Caudate nucleus (tissue), 63 donors: ENCODE measurements at places on chromosomes 13 and 19.

DNA sequence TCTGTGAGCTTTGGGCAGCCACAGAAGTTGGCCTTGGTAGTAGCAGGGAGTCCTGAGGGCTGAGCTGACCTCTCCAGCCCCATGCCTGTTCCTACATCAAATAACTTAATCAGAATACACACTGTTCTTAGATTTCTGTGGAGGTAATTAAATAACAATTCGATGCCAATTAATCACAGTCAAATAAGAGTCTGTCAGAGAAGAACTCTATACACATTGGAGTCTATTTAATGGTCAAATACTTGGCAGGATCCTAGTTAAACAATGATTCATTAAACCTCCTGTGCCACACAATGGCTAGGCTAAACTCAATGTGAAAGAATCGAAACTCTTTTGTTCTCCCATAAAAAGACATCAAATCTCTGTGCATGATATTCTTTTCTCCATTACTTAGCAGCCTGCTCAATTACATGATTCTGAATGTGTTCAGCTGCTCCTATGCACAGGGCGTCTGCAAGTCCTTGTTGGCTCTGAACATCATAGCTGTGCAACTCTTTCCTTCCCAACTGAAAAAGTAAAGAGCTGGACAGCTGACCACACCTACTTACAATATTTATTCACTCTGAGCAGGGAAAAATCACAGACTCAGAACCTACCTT lies 173.1 kb downstream of the ABCC4 start:
- DNase-seq = no peak

DNA sequence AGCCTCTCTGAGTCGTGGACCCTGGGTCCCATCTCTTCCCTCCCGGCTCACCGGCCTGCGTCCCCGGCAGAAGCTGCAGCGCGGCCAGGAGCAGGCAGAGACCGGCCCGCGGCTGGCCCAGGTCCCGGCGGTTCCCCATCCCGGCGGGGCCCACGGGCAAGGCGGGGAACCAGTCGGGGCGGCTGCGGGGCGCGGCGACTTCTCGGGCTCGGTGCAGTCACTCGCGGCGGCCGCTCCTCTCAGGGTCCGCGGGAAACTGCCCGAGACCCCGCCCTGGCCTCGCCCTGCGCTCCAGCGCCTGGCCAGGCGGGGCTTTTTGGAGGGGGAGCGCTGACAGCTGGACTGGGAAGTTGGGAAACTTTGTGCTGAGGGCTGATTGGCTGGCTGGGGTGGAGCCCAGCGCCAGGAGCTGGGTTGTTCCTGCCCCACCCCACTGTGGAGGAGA lies at the start of gene COL5A3:
COL5A3 (minus strand) TSS at position 258 of the 445 bp plus-strand sequence; CDS start at position 139, 119 bp downstream.
- DNase-seq = no peak

- no peak for DNase-seq
Observed at GRCh38 chr13:97258801-97259200, 36.7 kb downstream of the MBNL2 start.

GRCh38 chr13:98228661-98229341 lies 51.7 kb upstream of the RNF113B start:
- DNase-seq = no peak

- no peak for DNase-seq
Observed at GRCh38 chr13:97058926-97059325, 64.7 kb upstream of the OXGR1 start.

DNA sequence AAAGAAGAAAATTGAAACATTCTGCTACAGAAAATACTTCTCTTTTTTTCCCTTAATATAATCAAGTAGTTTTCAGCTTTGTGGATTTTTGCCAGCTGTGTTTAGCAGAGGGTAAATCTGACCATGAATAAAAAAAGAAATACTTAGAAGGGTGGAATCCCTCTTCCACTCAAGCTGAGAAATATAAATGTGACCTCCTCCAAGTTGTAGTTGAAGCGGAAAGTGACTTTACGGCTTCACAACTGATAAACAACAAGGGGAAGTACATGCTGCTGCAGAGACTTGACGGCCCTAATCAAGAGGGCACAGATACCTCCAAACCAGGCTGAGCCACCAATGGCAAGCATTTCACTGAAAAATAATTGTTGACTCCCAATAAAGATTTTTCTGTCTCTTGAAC lies 785.0 kb downstream of the SLITRK5 start:
- DNase-seq = no peak

GRCh38 chr19:39167461-39168257 lies 29.1 kb upstream of the NCCRP1 start:
- no peak for DNase-seq

- DNase-seq = no peak
Observed at GRCh38 chr13:43019811-43020210, 3.6 kb upstream of the DNAJC15 start.

- no peak for DNase-seq
Observed at GRCh38 chr19:47037766-47038165, 10.7 kb downstream of the TMEM160 start.

GRCh38 chr13:50130123-50130946 lies 115.1 kb downstream of the KCNRG start:
- no peak for DNase-seq
